ENCODE measurements at places on chromosomes 16 and 17. TPM values are rescaled to one million over a fixed set of nuclear protein-coding genes. Genes with fewer than 3 reads are reported as not detected.

The EPN3 gene
- total RNA-seq = 0.64 TPM

The TMEM100 gene
- 0.27 TPM for total RNA-seq

The MYCBPAP gene
- 1.0 TPM for total RNA-seq

The FGF11 gene
- total RNA-seq = 1.4 TPM

The BIRC5 gene
- 3.5 TPM for total RNA-seq

The SHPK gene
- total RNA-seq = 7.1 TPM

The SPATA32 gene
- 0.21 TPM for total RNA-seq

The GRB7 gene
- total RNA-seq = not detected

The DPEP2 gene
- total RNA-seq = not detected

The GPR179 gene
- total RNA-seq = 1.5 TPM

The CCL11 gene
- not detected for total RNA-seq

The SKAP1 gene
- total RNA-seq = 0.98 TPM

The C16orf86 gene
- total RNA-seq = 1.7 TPM

The C1QTNF8 gene
- total RNA-seq = not detected

The ITGB4 gene
- total RNA-seq = 3.3 TPM

The KRT12 gene
- total RNA-seq = not detected

The KIF22 gene
- total RNA-seq = 24.1 TPM

The TM4SF5 gene
- total RNA-seq = not detected

The PLA2G10 gene
- total RNA-seq = not detected

The CSNK2A2 gene
- total RNA-seq = 22.5 TPM

The TLE7 gene
- total RNA-seq = not detected

The MYH2 gene
- total RNA-seq = not detected

The VPS9D1 gene
- total RNA-seq = 8.1 TPM

The SLX1A gene
- 22.9 TPM for total RNA-seq

The AOC2 gene
- 2.1 TPM for total RNA-seq

The SCGB1C2 gene
- not detected for total RNA-seq

The MT1G gene
- 0.54 TPM for total RNA-seq

The KRT32 gene
- total RNA-seq = not detected

Data from motor neuron (in vitro differentiated cells).